ENCODE measurements at places on chromosomes 6 and 20.

DNA sequence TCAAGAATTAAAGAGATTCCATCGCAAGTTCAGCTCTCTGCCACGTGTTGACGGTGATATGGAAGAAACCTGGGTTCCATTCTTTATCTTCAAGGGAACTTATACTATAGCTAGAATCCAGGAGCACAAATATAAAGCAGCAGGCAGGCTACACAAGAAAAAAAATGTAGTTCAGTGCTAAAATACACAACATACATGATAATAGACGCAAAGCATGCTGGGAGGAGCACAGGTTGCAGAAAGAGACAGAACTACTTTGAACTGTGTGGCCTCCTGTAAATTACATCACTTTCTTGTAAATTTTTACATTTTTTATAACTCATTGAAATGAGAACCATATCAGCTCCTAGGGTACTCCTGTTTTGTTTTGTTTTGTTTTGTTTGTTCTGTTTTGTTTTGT lies 53.8 kb upstream of the RBM24 start:
- DNase-seq, result no peak

DNA sequence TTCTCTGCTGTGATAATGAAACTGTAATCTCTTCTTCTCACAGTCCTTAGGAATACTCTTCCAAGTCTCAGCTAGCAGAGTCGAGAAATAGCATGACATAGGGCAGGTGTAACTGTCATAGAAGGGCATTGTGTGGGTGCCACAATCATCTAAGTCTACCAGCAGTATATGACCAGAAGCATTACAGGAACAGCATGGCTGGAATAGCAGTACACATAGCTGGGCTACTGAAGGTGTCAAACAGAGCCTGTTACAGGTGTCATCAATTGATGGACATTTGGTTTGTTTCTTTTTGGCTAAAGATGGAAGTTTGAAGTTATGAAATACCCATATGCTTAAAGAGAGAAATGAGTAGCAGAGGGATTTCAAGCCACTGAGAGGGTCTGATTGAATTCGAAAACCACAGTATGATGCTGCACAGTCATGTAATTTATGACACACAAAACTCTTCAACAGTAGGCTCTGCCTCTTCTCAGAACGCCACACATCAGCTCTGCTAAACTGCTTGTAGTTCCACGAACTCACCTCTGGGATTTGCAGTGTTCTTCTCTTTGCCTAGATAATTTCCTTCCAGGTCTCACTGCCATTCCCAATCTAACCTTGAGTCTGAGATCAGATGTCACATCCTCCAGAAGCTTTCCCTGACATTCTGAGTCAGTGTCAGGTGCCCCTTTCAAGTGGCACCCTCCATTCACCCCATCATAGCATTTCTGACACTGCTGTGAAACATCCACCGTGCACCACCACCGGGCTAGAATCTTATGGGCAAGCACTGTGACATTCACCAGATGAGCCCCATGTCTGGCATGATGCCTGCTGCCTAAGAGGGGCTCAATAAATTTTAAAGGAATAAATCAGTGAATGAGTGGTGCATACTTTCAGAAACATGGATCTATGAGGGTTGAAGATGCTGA lies 151.0 kb downstream of the ADAT2 start:
- no peak for DNase-seq

DNA sequence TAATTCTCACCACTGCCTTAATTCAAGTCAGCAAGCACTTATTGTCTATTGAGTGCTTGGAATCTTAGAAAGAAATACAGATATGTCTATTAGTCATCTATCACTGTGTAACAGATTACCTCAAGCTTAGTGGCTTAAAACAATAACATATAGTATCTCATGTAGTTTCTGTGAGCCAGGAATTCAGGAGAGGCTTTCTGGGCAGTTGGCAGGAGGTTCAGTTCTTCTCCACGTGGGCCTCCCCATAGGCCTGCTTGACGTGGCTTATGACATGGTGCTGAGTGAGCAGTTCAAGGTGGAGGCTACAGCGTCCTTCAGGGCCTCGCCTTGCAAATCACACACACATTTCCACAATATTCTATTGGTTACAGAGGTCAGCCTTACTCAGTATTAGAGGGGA lies 69.7 kb downstream of the DTD1 start:
- no peak for DNase-seq

DNA sequence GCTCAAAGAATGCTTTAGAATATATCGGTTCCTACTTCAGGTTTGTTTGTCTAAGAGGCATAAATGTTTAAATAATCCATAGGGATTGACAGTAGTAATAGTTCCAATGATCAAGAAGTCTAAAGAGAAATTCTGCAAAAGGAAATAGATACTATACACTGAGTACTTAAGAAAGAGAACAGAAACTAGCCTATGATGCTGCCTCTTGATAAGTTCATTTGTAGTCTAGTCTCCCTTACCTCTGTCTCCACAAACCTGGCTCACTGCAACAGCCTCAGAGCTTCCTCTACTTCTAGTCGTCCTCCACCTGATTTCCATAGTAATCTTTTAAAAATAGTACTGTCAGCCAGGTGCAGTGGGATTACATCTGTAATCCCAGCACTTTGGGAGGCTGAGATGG lies 511.8 kb downstream of the LMBRD1 start:
- DNase-seq, result no peak

DNA sequence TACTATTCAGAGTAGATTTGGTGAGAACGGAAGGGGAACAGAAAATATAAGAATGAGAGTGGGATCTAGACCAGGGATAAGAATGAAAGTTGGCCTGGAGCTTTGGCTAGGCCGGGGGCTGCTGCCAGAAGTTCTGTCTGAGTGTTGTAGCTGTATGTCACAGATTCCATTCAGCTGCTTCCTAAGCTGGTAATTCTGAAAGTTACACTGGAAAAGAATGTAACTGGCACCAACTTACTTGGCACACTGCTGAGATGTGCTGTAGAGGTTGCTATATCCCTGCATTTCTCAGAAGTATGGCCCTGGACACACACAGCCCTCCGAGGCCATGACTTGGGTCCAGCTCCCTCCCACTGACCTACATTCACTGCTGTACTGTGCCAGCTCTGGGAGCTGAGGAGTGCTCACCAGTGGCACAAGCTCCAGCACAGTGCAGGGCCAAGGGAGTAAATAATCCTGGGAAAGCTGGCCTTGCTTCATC lies 25.8 kb upstream of the TMEM217 start:
- DNase-seq, result no peak

DNA sequence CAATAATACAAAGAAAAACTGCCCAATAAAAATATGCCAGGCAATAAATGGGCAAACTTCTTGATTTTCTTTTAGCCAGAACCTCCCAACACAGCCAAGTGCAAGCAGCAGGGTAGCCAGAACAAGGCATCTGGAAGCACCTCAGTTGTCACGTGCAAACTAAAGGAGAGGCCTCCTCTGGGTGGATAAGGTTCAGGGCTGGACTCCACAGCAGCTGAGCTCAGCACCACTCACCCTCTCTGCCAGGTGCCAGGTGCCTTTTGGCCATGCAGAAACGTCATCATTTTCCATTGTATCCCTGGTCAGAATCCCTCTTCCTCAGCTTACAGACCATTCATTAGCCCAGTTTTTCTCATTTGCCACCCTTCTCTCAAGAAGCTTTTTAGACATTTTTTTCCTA lies 52.7 kb downstream of the SOD2 start:
- DNase-seq, result no peak

- no peak for DNase-seq
Observed at GRCh38 chr6:163099621-163100171, 314.8 kb upstream of the QKI start.
